ENCODE measurements at places on chromosomes 16 and 17. TPM values are rescaled to one million over a fixed set of nuclear protein-coding genes. Genes with fewer than 3 reads are reported as not detected.

PDILT gene
- not detected for total RNA-seq

SDR42E1 gene
- total RNA-seq: under 0.01 TPM

ATF7IP2 gene
- total RNA-seq: 4.6 TPM

LAT gene
- 0.78 TPM for total RNA-seq

CIAO2B gene
- 137 TPM for total RNA-seq

FOXF1 gene
- total RNA-seq: 0.46 TPM

ITGA2B gene
- total RNA-seq: 0.30 TPM
